ENCODE measurements at places on chromosomes 2 and 18.

GRCh38 chr18:48756511-48757226 is 194.1 kb downstream of the SMAD7 start:
- DNase-seq, result no peak

GRCh38 chr18:11411048-11411447 is 198.3 kb upstream of the SLC35G4 start:
- no peak for DNase-seq

DNA sequence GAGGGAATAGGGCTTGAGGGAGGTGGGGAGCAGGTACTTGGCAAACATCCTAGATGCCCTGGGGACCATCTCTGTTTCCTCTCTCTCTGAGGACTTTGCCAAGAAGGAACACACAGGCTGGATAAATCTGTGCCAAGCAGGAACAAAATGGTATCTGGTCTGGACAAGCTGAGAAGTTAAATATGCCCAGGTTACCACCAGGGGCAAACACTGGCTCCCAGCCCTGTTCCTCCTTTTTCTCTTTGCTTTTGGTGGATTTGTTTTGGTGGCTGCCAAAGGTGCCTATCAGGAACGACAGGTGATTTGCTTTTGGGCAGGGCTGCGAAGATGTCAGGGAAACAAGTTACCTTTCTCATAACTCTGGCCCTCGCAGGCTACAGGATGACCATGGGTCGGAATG is 227.5 kb upstream of the SMAD2 start:
- no peak for DNase-seq

DNA sequence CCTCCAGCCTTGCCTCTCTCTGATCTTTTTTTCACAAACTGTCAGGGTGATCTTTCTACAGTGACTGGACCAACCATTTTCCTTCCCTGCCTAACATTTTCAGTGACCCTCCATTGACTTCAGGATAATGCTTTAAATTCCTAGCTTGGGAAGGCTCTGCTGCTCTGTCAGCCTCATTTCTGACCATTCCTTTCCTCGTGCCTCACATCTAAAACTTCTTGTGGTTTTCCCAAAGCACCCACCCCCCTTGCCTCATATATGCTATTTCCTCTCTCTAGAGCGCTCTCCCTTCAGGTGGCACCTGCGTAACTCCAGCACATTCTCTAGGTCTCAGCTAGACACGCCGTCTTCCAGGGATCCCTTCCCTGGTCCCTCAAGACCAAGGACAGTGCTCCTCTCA is 37.2 kb downstream of the DRC1 start:
- no peak for DNase-seq

DNA sequence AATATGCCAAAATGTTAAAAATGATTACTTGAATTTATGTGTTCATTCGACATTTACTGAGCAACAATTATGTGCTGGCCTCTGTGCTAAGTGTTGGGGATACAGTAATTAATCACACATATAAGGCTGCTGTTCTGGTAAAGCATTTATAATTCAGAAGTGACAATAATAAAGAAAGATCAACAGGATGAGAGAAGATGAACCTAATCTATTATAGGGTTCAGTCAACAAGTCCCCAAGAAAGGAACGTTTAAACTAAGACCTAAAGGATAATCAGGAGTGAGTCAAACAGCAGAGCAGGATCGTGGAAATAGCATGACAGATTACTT is 60.1 kb upstream of the COX7A2L start:
- DNase-seq, result no peak

- DNase-seq, result no peak
Measured at GRCh38 chr2:151979694-151980093, 119.2 kb downstream of the CACNB4 start.

DNA sequence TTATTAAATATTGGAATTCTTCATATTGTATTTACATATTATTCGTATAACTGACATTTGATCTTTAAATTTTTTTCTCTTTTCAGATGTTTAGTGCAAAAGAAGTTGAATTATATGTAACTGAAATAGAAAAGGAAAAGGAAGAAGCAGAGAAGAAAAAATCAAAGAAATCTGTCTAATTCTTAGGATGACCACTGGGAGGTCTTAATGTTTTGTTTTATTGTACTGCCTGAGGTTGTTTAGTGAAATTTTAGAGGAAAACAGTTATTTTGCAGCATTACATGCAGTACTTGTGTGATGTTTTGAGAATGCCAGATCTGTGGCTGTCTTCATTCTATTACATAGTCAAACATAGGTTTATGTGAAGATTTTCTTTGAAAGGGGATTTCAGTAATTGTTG is 34.0 kb upstream of the TAF4B start:
- DNase-seq, result no peak

DNA sequence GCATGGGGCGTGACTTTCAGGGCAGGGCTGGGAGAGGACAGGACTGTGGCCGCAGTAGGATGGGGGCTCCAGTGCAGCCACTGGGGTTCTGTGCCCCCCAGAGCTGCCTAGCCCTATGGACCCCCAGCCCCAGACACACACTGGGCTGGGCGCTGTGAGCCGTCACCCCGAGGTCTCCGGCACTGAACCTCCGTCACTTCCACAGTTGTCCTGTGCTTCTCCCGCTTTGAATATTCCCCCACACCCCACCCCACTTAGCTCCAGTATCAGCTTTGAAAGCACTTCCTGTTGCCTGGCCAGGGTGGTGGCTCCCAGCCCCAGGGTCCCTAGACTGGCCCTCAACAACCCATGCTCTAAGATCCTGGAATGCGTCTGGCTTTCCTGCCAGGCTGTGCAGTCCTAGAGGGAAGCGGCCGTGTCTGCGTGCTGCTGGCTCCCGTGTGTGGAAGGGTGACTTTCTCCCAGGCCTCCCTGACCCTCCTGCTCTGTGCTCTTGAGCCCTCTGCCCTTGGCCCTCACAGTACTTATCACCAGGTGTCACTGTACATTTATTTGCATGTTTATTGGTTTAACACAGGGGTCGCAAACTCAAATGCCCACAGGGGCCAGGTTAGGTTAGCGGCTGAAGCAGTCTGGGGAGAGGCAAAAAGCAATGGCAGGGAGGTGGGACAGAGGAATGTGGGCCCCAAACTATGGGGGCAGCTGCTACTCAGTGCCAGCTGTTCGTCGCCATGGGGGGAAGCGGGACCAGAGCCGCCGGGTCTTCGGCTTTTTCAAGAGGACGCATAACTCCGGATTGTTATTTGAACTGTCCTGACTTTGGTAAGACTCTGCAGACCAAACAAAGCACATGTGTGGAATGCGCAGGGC is 9.9 kb downstream of the OBSL1 start:
- no peak for DNase-seq

DNA sequence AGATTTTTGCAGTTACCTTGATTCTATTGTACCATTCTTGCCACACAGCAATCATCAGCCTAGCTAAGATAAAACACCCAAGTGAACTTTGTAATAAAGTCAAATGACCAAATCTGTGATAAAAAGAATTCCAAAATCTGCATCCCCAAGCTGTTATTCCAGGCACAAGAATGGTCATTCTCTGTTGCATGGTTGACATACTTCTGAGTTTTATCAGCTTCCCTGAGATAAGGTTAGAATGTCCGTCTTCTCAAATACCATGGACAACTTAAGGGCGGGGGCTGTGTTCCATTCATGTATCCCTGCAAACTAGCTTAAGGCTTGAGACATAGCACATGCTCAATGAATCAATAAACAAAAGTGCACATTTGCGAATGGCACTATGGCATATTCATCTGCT is 8.1 kb upstream of the BMP10 start:
- DNase-seq, result no peak

- no peak for DNase-seq
Measured at GRCh38 chr2:191569025-191569424, 108.9 kb upstream of the NABP1 start.

DNA sequence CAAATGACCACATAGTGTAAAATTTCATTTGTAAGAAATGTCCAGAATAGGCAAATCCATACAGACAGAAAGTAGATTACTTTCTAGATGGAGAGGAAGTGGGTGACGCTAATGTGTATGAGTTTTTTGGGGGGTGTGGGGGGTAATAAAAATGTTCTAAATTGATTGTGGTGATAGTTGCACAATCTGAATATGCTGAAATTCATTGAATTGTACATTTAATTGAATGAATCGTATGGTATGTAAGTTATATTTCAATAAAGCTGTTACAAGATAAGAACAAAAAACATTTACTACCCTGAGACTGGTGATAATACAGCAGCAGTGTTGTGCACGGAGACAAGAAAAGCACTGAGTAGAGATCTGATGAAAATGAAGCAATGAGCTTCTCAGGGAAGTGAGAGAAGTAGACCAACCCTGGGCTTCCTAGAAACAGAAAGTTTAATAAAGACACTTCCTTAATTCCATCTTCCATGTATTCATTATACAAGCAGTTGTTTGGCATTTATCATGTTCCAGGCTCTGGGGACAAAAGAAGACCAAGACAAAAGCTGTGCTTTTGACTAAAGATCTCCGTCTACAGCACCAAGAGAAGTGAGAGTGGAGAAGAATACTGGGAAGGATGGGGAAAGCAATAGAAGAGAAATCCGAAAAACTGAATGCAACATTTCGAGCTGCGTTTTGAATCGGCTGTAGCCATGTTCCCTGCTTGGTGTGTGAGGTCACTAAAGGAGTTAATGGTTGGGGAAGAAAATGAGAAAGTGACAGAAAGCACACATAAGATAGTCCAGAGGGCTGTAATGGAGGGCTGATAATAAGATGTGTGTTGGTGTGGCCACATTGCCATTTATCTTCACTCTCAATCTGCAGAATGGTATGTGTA is 1.8 kb upstream of the PDE11A start:
- no peak for DNase-seq

DNA sequence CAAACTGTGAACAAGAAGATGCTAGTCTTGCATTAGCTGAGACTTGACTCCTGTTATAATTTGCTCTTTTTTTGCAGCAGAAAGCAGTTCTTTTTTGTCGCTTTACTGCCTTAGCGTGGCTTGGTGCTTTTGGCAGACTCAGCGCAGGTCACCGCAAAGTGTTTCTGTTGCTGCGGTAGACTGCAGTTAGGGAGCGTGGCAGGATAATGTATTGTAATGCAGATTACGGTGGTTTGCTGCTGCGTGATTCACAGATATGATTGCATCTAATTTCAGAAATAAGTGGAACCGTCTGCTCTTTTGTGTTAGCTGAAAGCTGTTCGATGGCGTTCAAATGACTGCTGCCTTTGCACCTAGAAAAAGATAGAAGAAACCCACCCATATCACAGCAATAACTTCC is 131.6 kb upstream of the SATB2 start:
- no peak for DNase-seq

DNA sequence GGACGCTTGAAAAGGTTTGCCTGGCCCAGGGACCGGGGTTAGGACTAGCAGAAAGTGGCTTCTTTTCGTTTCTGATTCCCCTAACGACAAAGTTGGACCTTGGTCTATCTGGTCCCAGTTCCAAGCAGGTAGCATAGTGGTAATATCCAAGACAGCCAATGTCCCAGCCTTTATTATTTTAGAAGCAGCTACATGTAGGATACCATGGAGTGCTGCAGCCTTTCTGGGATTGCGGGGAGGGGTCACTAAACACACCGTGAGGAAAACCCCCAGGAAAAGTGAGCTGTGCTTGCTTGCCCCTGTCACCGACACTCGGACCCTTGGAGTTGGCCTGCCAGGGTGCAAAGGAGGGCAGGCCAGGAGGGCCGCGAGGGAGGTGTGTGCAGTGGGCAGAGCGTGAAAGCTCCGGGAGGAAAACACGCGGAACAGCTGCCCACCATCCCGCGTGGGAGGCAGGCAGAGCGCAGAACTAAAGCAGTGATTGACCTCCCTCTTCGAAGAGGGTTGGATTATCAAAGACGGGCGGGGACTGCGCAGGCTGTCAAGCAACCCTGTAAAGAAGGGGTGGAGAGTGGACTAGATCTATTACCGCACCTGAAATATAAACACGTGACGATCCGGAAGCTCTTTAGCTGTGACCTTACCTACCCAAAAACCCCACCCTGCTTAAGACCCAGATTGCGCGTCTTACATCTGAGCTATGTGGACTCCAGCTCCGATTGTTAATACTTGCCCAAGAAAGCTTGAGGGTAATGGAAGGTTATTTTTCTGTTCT is 624 bp upstream of the MAP4K3 start:
- no peak for DNase-seq

DNA sequence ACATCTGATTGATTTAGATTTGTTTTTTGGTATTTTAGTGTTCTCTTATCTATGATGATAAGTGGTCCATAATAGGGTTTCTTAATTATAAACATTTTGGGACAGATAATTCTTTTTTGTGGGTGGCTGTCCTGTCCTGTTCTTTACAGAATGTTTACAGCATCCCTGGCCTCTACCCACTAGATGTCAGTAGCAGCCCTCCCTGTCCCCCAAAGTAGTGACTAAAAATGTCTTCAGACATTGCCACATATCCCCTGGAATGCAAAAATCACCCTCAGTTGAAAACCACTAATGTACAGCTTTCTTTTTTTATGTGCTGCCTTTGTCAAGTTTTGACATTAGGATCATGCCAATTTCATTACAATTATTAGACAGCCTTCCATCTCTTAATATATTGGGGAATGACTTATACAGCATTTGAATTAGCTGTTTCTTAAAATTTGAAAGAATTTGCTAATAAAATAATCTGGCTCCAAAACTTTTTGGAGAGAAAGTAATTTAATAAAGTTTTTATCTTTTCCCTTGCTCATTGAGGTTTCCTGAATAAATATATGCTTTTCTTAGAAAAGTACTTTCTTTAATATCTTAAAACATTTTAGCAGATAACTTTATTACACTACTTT is 19.5 kb downstream of the WIPF1 start:
- no peak for DNase-seq

DNA sequence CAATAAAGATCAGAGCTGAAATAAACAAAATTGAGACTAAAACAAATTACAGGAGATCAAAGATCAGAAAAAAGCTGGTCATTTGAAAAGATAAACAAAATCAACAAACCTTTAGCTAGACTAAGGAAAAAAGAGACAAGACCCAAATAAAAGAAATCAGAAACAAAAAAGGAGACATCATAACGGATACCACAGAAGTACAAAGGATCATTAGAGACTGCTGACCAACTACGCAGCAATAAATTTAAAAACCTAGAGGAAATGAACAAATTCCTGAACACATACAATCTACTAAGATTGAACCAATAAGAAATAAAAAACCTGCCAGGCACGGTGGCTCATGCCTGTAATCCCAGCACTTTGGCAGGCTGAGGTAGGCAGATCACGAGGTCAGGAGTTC is 33.7 kb downstream of the USP34 start:
- no peak for DNase-seq

- no peak for DNase-seq
Measured at GRCh38 chr2:82998781-82999180, 1460.3 kb downstream of the SUCLG1 start.

GRCh38 chr2:202555356-202555755 is 79.4 kb upstream of the FAM117B start:
- DNase-seq, result no peak

- no peak for DNase-seq
Measured at GRCh38 chr2:62337403-62337802, 141.5 kb downstream of the B3GNT2 start.

DNA sequence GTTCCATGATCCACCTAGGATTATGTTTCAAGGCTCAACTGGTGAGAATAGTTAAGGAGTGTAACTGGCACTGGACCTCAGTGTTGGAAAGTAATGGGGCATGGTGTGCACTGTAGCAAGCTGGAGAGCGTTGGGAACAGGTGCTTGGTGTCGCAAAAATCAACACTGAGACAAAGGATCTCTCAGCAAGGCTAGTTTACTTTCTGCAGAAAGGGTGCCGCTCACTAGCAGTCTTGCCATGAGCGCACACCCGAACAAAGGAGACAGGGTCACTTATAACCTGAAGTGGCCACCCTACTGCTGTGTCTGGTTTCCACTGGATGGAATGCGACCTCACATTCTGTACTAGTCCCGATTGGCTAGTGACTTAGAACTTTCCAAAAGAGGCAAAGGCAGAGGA is 133.2 kb downstream of the TMEM17 start:
- no peak for DNase-seq
